G401 (cell line): ENCODE measurements at places on chromosomes 6 and 20.

DNA sequence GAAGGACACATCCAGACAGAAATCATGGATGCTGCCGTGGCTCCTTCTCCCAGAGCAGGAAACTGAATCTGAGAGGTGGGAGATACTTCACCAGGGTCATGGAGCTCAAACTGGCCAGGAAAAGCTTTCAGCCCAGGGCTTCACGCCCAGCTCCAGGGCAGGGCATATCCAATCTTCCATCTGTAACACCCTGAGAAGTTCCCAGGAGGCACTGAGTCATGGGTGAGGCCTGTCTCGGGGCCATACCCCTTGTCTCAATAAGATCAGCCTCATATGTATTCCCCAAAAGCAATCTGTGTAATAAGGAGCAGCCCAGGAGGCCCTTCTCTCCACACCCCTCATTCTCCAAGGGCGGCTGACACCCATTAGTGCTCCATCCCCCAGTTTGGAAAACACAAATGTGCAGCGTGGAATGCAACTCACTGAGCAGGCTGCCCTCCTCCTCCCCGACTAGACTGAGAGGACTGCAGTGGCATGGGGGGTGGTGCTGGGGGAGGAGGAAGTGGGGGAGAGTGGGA, 439.3 kb upstream of the SULF2 start:
- DNase-seq: no peak

GRCh38 chr6:140059947-140060346, 685.5 kb upstream of the CITED2 start:
- DNase-seq: no peak

GRCh38 chr6:130518588-130518987, 152.8 kb downstream of the TMEM200A start:
- no peak for DNase-seq

DNA sequence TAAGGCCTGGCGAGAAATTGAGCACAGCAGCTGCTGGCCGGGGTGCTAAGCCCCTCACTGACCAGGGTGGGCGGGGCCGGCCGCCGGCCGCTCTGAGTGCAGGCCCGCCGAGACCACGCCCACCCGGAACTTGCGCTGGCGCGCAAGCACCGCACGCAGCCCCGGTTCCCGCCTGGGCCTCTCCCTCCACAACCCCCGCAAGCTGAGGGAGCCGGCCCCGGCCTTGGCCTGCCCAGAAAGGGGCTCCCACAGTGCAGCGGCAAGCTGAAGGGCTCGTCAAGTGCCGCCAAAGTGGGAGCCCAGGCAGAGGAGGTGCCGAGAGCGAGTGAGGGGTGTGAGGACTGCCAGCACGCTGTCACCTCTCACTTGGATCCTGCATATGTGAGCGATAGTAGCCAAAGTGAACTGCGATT, 251.2 kb downstream of the GJA1 start:
- DNase-seq: no peak

- DNase-seq: no peak
Measured at GRCh38 chr6:35296931-35297600, 552 bp upstream of the DEF6 start.

GRCh38 chr20:32224463-32224862, 16.8 kb downstream of the POFUT1 start:
- no peak for DNase-seq
